NK-92 treated with Interleukin-12 subunit alpha and Interleukin-12 subunit beta, amount 100 ng/mL, for 24 hours (cell line): ENCODE measurements at places on chromosomes 7 and 10.

DNA sequence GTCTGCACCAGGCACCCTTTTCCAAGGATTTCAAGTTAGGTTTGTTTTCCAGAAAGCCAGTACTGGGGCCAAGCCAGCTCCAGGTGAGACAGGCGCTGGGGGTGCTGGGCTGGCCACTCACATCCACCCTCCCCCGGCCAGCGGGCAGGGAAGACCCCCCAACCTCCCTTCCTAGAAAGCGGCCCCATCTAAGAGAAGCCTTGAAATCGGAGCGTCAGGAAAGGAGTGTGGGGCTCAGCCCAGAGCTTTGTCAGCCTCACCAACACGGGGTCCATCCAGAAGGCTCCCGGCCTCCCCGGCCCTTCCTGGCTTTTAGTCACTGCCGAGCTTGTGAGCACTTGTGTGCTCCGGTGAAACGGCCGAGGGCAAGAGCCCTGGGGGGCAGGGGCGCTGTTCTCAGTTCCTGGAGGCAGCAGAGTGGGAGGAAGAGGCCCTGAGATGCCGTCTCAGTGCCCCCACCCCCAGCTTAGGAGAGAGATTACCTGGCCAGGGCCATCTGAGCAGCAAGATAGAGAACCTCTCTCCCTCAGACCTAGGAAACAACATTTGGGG lies 39.6 kb downstream of the PDGFA start:
- no peak for DNase-seq

- no peak for DNase-seq
Measured at GRCh38 chr7:22864855-22865601, 42.4 kb upstream of the TOMM7 start.

DNA sequence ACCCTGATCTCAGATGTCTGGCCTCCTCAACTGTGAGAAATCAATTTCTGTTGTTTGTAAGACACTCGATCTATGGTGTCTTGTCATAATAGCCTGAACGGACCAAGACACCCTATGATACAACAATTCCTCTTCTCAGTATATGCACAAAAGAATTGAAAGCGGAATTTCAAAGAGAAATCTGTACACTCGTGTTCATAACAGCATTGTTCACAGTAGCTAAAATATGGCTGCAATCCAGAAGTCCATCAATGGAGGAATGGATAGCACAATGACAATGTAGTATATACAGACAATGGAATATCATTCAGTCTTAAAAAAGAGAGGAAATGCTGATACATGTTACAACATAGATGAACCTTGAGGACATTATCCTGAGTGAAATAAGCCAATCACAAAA lies 354.6 kb downstream of the SFMBT2 start:
- DNase-seq = no peak

GRCh38 chr7:94810496-94810895 lies 96.9 kb upstream of the PPP1R9A start:
- DNase-seq = no peak

- DNase-seq = no peak
Measured at GRCh38 chr7:137981175-137981574, 20.7 kb downstream of the CREB3L2 start.

DNA sequence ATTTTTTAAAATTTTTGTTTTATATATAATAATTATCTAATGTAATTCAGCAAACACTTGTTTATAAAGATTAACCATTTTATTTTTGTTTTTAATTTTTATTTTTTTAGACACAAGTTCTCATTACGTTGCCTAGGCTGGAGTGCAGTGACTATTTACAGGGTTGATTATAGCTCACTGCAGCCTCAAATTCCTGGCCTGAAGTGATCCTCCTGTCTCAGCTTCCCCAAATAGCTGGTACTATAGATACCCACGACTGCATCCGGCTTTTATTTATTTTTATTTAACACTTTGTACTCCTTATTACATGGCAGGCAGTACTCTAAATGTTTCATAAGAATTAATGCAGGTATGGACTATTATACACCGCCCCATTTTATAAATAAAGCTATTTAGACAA lies 288.7 kb downstream of the MDFIC start:
- no peak for DNase-seq

DNA sequence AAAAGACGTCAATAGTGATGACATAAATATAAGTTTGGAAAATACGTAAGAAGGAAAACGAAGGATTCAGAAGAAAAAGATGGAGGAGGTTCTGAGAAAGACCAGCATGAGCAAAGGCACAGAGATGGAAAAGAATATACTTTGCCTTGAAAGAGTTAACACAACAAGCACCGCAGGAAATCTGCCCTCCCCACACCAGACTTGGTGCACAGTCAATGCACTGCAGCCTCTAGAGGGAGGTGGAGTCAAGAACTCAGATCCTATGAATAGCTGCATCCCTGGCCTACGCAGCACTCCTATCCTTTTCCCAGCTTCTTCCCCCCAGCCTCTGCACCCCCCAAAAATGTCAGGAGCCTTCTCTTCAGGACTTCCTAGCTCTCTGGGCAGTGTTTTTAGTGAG lies 1370.6 kb upstream of the LRRTM3 start:
- no peak for DNase-seq

GRCh38 chr10:132722394-132723329 lies 63.3 kb downstream of the NKX6-2 start:
- DNase-seq = no peak

DNA sequence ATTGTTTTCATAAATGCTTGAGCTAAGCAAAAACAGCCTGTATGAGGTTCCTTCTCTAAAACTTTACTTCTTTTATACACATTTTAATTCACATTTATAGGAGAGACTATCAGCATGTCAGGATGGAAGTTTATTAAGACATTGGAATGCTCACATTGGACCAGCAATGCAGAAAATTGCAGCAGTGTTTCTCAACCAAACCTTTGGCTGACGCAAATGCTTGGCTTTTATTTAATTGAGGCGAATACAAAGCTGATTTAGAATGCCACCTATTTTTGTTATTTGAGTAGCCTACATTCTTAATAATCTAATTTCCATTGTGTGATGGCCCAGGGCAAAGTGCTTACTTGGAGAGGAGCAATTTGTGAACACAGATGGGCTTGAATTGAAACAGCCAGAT lies 283.2 kb downstream of the ARL4A start:
- DNase-seq = no peak

GRCh38 chr7:132654150-132654549 lies 77.9 kb upstream of the PLXNA4 start:
- no peak for DNase-seq

DNA sequence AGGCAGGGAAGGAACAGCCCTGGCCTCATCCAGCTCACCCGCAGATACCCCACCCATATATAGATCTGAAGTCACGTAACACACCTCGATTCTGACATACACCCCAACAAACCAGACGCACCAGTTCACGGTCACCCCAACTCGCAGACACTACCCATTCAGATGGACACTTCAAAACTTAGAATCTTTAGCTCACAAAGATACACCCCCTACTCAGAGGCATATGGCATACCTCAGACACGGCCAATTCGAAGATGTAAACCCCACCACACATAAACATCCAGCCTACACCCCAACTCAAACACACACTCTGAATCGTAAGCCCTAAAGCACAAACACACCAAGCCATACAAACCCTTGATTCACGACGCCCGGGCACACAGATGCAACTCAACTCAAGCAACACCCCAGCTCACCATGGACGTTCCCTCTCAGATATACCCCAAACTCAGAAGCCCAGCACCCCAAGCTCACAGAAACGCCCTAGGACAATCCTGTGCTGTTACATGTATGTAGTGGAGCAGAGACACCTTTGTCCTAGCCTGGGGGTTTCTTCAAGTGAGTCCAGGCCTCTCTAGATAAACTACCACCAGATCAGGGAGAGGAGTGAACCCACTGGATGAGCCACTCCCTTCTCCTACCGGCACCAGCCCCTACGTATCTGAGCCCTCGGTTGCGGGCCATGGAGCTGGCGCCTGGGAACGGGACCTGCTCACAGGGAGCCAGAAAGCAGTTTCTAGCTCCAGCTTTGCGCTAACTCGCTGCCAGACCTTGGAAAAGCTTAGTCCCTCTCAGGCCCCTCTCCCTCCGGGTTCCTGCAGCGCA lies 8.8 kb downstream of the PSD start:
- DNase-seq = no peak

GRCh38 chr10:78756604-78757343 lies 312.0 kb upstream of the ZMIZ1 start:
- DNase-seq = peak; percentile 47

DNA sequence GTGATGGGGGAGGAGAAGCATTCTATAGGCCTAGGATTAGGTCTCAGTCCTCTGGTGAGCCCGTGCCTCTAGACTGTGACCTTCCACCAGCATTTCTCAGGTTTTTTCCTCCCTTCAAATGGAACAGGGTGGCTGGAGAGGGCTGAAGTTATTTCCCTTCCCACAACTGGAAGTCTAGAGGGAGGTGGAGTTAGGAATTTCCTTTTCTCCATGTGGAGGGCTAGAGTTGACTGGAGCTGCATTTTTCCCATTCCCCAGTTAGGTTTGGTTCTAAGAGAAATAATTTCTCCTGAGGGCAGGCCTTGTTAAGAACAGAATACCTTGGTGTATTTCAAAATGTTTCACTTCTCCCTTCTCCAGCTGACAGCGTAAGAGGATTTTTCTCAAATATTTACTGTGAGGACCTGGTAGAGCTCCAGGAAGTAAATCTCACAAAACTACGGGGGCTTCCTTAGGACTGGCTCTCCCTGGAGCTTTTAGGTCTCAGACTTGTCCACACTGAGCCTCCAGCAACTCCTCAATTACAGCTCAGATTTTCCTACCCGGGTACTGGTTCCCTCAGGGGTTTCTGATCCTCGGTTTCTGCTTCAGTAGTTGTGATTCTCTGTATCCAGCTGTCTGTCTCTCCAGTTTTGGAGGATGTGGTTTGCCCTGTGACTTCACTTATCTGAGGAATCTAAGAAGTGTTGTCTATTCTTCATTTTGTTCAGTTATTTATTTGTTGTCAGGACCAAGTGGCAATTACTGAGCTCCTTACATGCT lies 6.0 kb upstream of the REEP3 start:
- no peak for DNase-seq
